Stimulated activated CD4-positive, alpha-beta T cell treated with anti-CD3 and anti-CD28 coated beads, TNF-alpha, amount 100 ng/mL, for 24 hours (primary cell): ENCODE measurements at places on chromosomes 11 and 22.

- no peak for DNase-seq
Measured at GRCh38 chr11:2533587-2534133, 88.9 kb downstream of the KCNQ1 start.

DNA sequence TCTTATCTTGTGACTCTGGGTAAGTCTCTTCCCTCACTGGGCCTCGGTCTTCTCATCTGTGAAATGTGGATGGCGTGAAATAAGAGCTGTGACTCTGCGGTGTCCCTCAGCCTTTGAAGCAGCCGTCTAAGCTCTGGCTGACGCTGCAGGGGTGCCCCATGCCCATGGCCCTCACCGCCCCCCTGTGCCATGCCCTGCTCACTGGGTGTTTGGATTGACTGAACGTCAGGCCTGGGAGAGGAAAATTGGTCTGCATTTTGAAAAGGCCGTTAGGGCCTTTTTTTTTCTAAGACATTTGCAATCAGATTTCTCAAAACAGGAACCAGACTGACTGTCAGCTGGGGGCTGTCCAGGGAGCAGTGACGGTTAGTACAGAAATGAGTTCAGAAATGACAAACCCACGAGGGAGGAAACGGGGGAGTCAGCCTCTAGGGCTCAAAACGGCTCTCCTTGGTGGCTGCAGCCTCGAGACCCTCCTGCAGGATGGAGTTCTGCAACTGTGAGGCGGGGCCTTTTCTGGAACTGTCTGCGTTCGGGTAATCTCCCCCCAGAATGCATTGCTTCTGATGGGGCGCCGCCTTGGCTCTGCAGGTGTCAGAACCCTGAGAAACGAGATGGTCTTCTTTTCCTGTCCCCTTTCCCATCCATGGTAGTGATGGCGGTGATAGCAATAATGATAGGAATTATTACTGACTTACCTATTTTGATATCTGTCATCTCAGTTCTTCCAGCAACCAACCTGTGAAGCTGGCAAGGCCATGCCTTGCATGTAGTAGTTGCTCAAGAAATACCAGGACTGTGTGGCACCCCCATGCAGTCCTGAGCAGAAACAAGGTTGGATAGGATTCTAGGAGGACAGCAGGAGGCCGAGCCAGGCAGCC, 2.0 kb downstream of the GRK2 start:
- DNase-seq: peak; percentile 72

- no peak for DNase-seq
Measured at GRCh38 chr11:111734954-111735261, 31.3 kb downstream of the PPP2R1B start.

DNA sequence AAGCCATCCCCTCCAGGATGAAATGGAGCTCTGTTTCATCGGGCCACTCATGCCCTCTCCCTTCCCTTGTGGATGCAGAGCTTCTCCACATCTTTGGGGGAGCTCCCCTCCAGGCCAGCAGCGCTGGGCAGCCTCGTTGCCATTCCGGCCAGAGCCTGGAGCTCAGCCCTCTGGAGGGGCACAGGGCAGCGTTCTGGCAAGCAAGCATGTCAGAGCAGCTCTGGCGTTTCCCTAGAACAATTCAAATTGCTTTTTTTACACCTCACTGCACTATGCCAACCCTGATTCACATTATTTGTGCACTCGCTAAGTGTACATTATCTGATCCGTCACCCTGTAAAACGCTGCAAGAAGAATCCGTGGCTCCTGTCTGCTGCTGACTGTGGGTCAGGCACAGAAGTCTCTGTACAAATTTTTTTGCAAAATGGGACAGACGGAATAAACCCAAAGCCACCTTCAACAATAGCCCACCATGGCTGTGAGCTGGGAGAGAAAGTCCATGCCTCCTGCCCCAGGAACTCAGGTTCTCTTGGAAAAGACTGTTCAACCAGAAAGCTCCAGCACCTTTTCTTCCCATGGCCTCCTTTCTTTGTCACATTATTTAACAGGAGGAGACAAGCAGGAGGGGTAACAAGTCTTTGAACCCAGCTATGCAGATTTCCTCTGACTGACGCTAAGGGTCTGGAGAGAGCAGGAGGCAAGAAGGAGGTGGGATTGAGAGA, 139.5 kb upstream of the CADM1 start:
- no peak for DNase-seq

GRCh38 chr11:8706673-8707432, 24.3 kb downstream of the RPL27A start:
- no peak for DNase-seq

DNA sequence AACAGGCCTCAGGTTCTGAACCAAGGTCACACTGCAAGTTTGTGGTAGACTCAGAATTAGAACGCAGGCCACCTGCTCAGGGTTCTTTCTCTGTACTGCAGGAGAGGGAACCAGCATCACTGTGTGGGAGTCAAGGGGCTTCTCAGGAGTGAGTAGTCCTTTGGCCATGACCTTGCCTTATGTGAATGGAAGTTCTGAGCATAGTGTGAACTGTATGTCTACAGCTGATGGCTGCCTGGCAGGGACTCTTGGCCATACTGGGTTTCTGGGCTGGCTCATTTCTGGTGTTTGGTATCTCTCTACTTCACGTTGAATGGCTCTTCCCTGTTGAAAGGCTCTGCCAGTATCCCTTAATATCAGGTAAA, 40.1 kb upstream of the TUB start:
- no peak for DNase-seq

GRCh38 chr11:71116693-71117040, 135.7 kb downstream of the SHANK2 start:
- DNase-seq: no peak

DNA sequence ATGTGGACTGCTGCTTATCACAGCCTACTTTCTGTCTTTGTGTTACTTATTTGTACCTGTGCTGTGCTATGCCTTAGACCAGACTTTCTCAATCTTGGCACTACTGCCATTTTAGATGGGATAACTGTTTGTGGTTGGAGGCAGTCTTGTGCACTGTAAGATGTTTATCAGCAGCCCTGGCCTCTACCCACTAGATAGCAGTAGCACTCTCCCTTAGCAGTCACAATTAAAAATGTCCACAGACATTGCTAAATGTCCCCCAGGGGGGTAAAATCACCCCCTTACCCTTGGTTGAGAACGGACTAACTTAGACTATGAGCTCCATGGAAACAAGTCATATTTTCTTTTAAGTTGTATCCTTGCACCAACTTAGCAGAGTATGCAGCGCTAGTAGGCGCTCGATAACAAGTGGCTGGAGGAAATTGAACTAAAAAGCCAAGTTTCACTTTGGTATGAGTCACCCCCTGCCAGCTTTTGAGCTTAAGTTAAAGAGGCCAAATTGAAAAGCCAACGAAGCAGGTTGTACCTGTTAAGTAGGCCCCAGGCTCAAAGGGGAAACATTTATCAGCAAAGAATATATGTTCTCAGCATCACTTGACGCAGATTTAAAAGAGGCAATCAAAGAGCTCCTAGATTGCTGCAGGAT, 304.8 kb upstream of the SORL1-AS1 start:
- no peak for DNase-seq

- no peak for DNase-seq
Measured at GRCh38 chr22:42272431-42272999, 2.1 kb upstream of the TCF20 start.

- no peak for DNase-seq
Measured at GRCh38 chr22:22039286-22040074, 56.9 kb upstream of the TOP3B start.

DNA sequence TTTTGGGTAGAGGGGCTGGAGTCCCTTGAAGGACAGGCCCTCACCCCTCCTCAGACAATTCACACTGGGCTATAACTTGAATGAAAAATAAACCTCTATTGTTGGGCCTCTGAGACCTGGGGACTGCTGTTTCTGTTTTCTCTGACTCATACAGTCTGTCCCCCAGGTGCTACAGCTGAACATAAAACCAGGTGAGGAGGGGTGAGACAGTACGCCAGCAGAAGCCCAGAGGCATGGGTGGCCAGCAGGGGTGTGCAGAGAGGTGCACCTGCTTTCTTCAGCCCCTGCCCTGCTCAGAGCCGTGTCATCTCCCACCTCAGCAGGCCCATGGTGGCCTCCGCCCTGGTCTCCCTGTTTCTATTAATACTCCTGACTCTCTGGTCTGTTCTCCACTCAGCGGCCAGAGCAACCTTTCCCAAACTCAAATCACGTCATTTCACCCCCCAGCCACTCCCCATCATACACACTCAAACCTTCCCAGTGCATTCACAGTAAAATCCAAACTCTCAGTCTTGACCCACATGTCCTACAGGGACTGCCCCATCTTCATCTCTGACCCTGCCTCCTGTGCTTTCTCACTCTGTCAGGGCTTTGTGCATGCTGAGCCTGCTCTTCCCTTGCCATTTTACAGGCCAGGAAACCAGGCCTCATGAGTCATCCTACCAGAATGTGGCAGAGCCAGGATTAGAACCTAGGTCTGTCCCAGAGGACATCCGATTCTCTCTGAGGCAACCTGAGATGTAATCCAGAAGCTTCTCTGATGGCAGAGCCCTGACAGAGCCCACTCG, 5.4 kb upstream of the IL2RB start:
- DNase-seq: no peak

GRCh38 chr11:46116007-46116711, 5.1 kb downstream of the PHF21A start:
- no peak for DNase-seq

- no peak for DNase-seq
Measured at GRCh38 chr11:65654375-65655349, 8.1 kb downstream of the RELA start.

DNA sequence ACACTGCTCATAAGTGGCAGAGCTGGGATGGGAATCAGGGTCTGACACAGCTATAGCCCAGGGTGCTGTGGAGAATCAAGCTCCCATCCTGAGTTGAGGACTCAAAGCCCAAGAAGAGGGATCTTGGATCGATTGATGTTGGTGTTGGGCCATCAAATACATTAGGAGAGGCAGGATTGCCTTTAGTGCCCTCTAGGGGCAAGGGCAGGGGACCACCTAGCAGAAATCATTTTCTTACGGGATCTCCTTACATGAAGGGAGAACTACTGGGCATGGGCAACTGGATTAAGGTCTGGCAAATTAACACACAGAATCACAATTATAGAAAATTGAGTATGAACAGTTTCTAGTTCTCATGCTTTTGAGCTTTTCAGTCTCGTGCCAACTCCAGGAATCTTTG, 24.9 kb upstream of the EMSY start:
- no peak for DNase-seq

GRCh38 chr11:130472434-130472961, 24.1 kb downstream of the ADAMTS15 start:
- DNase-seq: no peak

GRCh38 chr11:73210916-73211667, 7.0 kb upstream of the P2RY2 start:
- no peak for DNase-seq

DNA sequence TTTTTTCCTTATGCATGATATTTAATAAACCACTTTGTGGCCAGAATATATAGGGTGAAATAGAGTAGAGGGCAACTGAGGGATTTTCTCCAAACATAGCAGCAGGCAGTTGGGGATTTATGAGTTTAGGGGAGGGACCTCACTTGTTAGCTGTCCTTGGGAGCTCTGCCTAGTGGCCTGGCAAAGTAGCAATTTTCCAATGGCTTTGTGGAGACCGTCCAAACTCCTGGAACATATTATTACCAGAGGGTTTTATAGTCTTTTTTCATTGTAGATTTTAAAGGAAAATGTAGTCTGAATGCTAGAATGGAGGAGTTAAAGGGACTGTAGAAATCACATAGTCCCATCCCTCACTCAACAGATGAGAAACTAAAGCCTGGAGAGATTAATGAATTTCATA, 32.3 kb downstream of the AMOTL1 start:
- no peak for DNase-seq

GRCh38 chr11:68867066-68867465, 25.4 kb upstream of the CPT1A start:
- DNase-seq: no peak

DNA sequence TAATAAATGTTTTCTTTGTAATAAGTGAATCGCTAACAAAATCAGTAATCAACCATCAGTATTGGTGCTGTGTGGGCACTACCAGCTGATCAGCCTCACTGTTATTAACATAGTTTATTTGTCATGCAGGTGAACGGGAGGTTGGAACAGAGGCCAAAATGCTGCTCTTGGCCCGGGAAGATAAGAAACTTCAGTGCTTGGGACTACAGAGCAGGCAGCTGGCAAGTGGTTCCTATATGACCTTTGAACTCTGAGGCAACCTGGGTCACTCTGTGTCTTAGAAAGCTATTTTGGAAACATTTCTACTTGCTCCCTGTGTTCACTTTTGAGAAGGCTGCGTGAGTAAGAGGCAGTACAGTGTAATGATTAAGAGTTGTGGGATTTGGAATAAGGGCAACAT, 36.5 kb upstream of the DNAJB13 start:
- DNase-seq: no peak

- DNase-seq: no peak
Measured at GRCh38 chr11:67731583-67731982, 57.2 kb upstream of the ALDH3B2 start.

- DNase-seq: no peak
Measured at GRCh38 chr11:93659841-93660240, 1.6 kb upstream of the CEP295 start.

- no peak for DNase-seq
Measured at GRCh38 chr22:35634943-35635540, 13.2 kb upstream of the APOL6 start.

- DNase-seq: no peak
Measured at GRCh38 chr11:132471466-132471865, 1060.8 kb downstream of the OPCML start.

DNA sequence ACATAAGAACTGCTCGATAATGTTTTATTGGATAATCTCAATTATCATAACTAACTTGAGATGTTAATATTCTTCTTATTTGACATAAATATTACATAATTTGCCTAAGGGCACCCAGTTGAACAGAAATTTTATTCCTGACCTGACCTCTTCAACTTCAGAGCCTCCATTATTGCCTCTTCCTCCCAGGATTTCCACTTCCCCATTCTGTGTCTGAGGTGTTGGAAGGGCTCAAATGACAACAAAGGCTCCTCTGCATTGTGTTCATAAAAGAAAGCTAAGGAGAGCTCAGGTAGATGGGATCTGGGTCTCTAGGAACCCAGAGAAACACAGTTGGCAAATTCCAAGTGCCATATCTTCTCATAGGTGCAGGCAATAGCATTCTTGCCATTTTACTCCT, 61.2 kb upstream of the ARHGAP20 start:
- DNase-seq: no peak

DNA sequence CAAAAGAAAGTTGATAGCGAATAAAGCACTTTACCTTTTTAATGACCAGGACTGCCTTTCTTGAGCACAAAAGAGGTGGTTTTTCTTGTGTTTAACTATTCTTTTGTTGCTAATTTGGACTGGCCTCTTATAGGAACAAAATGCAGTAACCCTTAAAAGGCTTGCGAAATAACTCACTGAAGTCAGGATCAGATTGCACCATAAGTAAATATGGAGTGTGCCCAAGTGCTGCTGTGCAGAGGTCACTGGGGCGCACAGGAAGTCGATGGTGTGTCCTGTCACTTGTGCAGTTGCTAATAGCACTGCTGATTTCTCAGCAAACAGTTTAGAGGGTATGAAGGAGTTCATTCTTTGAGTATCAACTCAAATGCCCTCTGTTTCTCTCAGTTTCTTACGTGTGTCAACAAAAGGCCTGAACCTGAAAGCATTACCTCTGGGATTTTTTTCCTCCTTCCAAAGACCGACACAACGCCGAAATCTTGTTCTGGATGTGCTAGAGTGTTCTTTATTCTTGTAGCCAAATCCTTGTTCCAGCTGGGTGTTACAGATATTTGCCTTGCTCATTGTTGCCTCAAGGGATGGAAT, 71.3 kb downstream of the ATXN10 start:
- DNase-seq: no peak
